ENCODE measurements at places on chromosomes 5 and 9.

DNA sequence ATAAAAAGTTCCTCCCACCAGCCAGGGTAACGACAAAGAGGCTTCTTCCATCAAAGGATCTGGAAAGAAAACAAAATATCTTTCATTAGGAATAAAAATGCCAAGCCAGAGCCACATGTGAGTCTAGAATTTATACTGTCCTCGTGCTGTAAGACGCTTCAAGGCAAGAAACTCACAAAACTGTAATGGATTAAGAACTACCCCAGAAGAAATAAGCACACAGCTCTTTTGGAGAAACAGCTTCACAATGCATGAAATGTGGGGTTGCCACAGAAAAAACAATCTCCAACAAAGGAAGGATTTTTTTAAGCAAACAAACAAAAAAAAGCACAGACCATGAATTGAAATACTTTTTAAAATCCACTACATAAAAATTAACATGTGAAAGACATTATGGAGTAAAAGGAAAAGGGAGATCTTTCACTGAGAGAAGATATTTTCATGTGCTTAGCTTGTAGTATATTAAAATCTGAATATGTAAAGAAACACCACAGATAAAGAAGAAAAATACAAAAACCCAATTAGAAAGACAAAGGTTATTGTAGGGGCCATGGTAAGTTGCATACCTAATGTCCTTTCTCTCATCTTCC is 140.5 kb upstream of the NFIL3 start:
- no peak for DNase-seq

DNA sequence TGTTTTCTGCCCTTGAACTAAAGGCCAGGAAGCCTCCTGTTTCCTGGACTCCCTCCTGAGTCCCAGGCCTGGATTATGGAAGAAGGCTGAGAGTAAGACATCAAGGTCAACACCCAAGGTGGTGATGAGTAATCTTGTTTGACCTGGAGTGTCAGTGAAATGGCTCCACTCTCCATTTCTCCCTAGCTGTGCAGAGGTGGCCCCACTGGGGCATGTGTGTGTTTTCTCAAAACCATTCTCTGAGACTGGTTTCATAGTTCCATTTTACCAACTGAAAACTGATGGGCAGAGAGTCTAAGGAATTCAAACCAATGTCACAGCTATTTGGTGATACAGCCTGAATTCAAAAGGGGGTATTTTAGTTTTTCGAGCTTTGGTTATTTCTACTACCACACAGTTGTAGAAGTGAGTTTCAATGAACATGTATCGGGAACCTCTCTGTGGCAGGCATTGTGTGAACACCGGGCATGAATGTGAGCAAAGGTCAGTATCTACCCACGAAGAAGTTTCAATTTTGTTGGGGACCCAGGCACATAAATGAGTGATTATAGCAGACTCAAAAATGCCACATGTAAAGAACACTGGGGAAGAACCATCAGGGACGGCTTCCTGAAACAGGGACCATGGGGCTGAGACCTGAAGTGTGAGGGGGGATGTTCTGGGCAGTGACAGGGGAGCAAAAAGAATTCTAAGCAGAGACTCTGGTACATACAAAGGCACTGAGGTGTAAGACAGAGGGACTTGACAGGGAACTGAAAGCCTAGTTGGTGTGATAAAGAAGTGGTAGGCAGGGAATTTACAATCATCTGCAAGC is 269.6 kb upstream of the KLF4 start:
- DNase-seq = no peak

GRCh38 chr5:122846051-122846550 is 688 bp downstream of the SNX24 start:
- DNase-seq = no peak

DNA sequence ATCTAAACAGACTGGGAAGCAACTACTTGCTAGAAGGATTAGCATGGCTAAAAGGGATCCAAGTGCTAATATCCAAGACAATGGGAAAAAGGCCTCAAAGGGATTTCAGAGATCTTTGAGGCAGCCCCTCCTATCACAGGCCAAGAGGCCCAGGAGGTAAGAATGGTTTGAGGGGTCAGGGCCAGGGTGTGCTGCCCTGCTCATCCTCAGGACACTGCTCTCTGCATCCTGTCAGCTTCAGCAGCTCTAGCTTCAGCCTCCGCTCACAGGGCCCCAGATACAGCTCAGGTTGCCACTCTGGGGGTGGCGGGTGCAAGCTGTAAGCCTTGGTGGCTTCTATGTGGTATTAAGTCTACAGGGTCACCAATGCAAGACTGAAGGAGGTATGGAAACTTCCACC is 278.7 kb downstream of the PARP8 start:
- DNase-seq = no peak

DNA sequence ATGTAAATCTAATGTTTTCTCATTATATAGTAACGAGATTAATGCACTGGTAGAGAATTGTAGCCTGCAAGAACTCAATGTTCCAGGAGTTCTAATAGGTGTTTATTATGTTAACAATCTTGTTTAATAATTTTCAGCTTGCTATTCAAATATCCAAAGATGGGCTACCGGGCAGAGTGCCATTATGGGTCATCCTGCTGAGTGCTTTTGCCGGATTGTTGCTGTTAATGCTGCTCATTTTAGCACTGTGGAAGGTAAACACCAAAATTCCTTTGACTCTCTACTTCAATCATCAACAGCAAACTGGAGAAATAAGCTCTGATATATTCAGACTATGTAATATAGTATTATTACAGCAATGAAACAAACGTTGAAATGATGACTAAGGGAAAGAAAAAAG is 41.9 kb upstream of the ITGA2 start:
- no peak for DNase-seq

DNA sequence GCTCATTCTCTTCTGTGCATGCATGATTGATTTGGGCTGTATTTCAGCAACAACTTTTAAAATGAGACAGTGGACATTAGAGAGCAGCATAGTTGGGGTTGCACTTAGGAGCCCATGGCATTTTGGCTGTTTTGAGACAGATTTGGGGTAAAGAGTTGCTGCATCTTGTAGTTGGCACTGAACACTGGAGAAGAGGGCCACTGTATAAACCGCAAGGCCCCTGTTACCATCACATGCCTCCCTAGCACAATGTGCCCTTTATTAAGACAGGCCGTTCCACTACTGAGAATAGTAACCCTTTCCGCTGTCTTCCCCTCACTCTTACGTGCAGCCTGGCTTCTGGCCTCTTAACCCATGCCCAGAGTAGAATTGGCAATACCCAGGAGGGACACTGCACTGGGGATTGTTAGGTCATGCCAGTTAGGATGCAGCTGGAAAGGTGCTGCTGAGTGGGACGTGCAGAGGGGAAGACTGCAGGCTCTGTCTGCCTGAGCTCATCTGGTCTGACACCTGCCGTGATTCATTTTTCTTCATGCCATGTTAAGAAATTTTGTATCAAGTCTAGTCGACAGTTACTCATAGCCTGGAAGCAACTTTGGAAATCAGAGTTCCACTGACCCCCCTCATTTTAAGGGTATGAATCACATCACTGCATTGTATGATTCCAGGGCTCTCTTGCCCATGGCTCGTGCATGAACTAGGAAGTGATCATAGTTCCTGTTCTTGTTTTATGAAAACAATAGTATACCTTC is 146.9 kb upstream of the DMRT1 start:
- no peak for DNase-seq

DNA sequence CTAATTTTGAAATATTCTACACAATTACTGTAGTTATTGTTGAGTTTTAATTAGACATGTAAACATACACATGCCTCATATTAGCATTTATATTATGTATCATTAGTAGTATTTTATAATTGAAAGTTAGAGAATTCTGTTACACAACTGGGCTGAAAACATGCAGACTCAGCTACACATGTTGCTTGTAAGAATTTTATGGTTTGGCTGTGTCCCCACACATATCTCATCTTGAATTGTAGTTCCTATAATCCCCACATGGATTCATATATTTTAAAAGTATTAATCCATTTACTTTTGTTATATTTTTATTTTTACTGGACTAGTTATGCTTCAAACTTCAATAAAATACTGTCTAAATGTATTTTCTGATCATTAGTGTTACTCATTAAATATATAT is 2075.3 kb upstream of the C9orf72 start:
- no peak for DNase-seq

- no peak for DNase-seq
These were observed 20.7 kb downstream of the SPRY4 start for GRCh38 chr5:142304013-142304701.

DNA sequence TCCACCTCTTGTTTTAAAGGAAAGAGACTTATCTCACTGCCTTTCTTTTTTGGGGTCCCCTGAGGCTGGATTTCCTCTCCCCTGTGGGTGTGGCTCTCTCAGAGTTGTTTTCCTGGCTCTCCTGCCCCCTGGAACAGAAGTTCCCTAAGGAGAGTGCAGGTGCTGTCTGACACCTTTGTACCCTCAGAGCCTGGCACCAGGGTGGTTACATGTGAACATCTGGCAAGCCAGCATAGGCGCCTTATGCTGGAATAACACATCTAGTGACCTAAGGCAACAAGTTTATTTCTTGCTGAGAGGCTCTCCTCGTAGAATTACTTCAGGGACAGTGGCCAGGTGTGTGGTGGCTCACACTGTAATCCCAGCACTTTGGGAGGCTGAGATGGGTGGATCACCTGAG is 172.9 kb upstream of the PTCH1 start:
- no peak for DNase-seq

DNA sequence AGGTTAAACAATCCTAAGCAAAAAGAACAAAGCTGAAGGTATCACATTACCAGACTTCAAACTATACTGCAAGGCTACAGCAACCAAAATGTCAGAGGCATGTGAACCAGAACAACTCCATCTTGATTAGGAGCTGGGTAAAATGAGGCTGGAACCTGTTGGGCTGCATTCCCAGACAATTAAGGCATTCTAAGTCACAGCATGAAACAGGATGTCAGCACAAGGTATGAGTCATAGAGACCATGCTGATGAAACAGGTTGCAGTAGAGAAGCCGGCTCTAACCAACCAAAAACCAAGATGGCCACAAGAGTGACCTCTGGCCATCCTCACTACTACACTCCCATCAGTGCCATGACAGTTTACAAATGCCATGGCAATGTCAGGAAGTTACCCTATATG is 252.0 kb downstream of the RASEF start:
- no peak for DNase-seq

DNA sequence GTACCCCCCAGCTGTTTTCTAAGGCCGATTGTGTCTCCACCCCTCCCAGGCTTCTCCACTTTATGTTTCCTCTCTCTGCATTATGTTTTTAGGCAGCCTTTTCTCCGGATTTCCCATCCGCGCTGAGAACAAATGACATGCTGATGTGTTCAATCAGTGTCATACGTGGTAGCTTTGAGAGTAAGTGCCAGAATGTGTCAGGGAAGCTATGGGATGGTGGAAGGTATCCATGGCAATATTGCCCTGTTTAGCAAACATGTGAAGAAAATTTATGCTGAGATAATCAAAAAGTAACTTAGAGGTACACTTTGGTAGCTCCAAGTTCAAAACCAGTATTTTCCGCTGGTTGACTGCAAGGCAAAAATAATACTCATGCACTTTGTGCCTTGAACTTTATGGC is 36.6 kb upstream of the LECT2 start:
- DNase-seq = no peak

- no peak for DNase-seq
These were observed 163.8 kb downstream of the SEC61B start for GRCh38 chr9:99385814-99386279.

GRCh38 chr9:72443855-72444254 is 77.6 kb upstream of the TMC1 start:
- no peak for DNase-seq

GRCh38 chr5:35979715-35980114 is 11.5 kb downstream of the UGT3A1 start:
- DNase-seq = no peak

All from stimulated activated CD4-positive, alpha-beta T cell treated with anti-CD3 and anti-CD28 coated beads, Interleukin-1b, Interleukin-23, amount 100 ng/mL, for 1 hour (primary cell).